ENCODE measurements at places on chromosomes 12 and 14. TPM values are rescaled to one million over a fixed set of nuclear protein-coding genes. Genes with fewer than 3 reads are reported as not detected.

The CAPS2 gene
- 10.9 TPM for total RNA-seq

The CLEC9A gene
- 0.60 TPM for total RNA-seq

The SMOC1 gene
- 1.9 TPM for total RNA-seq

The VWF gene
- 285 TPM for total RNA-seq

The MYH6 gene
- 7.1 TPM for total RNA-seq

The C1S gene
- total RNA-seq = 253 TPM

The SDSL gene
- 15.5 TPM for total RNA-seq

The GOLGA3 gene
- 81.1 TPM for total RNA-seq

The WNT1 gene
- total RNA-seq = 0.15 TPM

The RTN1 gene
- total RNA-seq = 9.0 TPM

The GZMB gene
- total RNA-seq = 5.1 TPM

The GPR137C gene
- total RNA-seq = 0.71 TPM

The KRT8 gene
- 150 TPM for total RNA-seq

The AQP6 gene
- 0.31 TPM for total RNA-seq

The PLD4 gene
- total RNA-seq = 0.92 TPM

The ANG gene
- total RNA-seq = 16.3 TPM

The E2F7 gene
- total RNA-seq = 0.77 TPM

The NRIP2 gene
- total RNA-seq = 1.1 TPM

The ART4 gene
- 3.1 TPM for total RNA-seq

The KRT73 gene
- not detected for total RNA-seq

The RPAP3 gene
- total RNA-seq = 19.9 TPM

The AP5M1 gene
- 30.5 TPM for total RNA-seq

The RDH16 gene
- total RNA-seq = 0.68 TPM

The HHIPL1 gene
- 4.0 TPM for total RNA-seq

The LPAR5 gene
- 1.9 TPM for total RNA-seq

The KSR2 gene
- total RNA-seq = 1.8 TPM

The ZNF891 gene
- 6.2 TPM for total RNA-seq

The SHMT2 gene
- total RNA-seq = 113 TPM

The TAS2R19 gene
- total RNA-seq = 3.2 TPM

The DPY19L2 gene
- 14.8 TPM for total RNA-seq

The IFI27L2 gene
- 38.9 TPM for total RNA-seq

The ACOT6 gene
- total RNA-seq = not detected

The AP1G2 gene
- 104 TPM for total RNA-seq

The VPS33A gene
- 17.6 TPM for total RNA-seq

The KRT79 gene
- not detected for total RNA-seq

The PLEKHG7 gene
- total RNA-seq = 6.1 TPM

Data from lung (tissue), 17 donors.